ENCODE measurements at places on chromosomes 2 and 18.

- DNase-seq: no peak
Measured at GRCh38 chr2:166135152-166135848, 7.5 kb upstream of the SCN1A start.

GRCh38 chr2:68417926-68418325 is 49.2 kb downstream of the FBXO48 start:
- no peak for DNase-seq

DNA sequence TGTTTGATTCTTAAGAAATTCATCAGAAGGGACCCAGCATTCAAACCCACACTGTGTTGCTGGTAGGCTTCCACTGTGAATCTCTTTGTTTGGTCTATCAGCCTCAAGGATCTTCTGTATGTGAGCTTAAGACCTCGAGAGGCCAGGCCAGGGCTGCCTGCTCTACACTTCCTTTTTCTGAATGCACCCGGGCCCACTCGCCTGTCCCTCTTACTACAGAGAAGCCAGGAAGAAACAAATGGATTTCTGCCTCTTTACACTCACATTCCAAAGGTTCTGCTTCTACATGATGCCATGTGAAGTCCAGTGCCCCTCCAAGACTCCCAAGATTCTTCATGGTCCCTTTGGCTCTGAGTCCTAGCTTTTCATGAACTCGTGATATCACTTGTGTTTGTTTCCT is 25.4 kb upstream of the MRPL19 start:
- DNase-seq: no peak

- no peak for DNase-seq
Measured at GRCh38 chr2:181164699-181165098, 184.3 kb downstream of the UBE2E3 start.

DNA sequence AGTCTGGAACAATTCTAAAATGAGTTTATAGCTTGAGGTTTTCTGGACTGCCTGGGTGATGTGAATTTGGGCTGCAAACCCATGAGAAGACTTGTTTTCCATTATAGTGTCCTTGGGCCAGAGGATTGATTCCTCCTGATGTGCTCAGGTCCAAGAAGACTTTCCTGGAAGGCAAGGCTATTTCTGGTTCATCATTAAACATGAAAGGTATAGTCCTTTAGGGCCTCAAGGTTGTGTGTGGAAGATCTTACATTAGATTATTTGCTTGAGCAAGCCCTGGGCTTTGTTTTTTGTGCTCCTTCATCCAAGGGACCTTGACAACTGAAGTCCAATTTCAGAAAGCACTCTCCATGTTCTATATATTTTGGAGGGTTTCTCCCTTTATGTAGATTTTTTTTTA is 26.8 kb upstream of the NEDD4L start:
- DNase-seq: no peak

GRCh38 chr2:226030369-226030768 is 630.9 kb downstream of the NYAP2 start:
- DNase-seq: no peak

DNA sequence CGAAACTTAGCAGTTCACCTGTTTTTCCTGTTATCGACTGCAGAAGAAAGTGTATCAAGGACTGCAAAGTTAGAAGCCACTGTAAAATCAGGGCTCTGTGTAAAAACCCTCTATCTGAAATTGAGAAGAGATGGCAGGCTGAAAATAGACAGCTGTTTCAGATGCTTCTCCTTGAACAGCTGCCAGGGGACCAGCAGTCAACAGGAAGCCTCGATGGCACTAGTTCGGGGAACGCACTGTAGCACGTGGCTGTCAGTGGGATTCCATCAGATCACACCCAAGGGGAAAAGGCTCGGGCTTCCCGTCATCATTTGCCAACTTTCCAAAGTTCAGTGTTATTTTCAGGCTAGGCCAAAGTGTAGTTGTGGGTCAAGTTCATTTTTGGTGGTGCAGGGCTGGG is 316.9 kb downstream of the TXNL1 start:
- DNase-seq: no peak

DNA sequence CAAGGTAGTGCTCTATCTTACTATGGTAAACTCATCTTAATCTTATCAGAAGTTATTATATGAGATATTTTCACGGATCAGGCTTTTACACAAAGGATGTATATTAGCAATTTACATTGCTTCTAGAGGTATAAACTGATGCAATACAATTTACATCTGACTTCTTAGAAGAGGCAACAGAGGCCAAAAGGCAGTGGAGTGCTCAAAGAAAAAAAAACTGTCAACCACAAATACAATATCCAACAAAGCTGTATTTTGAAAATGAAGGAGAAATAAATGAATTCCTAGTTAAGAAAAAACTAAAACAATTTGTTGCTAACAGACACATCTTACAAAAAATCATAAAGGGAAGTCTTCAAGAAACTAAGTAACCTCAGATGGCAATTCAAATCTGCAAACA is 1031.5 kb upstream of the CNTNAP5 start:
- no peak for DNase-seq

All from CD4-positive, alpha-beta T cell treated with Interleukin-6 for 4 hours (primary cell).